ENCODE measurements at places on chromosomes 3 and 15.
A peak's percentile ranks its signal among the peaks of the same experiment; 100 is the strongest.

- DNase-seq, result no peak
Observed at GRCh38 chr15:34905047-34905446, 64.5 kb downstream of the AQR start.

DNA sequence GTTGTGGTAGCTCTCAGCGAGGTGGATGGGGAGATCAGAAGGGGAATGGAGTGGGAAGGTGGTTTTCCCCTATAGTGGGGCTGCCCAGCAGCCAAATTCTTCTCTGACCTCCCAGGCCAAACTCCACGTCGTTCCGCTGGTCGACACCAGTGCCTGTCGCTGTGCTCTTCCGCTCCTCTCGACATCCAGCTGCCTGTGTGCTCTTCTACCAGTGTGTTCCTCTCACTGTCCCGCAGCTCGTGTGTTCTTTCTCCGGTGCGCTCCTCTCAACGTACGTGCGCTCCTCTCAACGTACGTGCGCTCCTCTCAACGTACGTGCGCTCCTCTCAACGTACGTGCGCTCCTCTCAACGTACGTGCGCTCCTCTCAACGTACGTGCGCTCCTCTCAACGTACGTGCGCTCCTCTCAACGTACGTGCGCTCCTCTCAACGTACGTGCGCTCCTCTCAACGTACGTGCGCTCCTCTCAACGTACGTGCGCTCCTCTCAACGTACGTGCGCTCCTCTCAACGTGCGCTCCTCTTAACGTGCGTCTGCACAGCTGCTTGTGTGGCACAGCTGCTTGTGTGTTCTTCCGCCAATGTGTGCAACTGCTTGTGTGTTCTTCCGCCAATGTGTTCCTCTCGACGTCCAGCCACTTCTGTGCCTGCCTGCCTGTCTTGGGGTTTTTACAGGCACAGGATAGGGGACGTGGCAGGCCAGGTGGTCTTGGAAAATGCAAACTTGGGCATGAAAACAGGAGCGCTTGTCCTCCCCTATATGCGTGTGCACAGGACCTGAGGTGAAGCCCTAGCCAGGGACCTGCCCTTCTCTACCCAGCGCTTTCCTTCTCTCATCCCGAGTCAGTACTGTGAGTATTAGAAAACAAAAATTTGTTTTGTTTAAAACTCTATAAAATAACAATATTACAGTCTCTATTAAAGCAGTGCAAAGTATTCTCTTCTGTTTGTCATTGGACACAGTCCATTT, 991.1 kb downstream of the GBE1 start:
- DNase-seq, result peak; percentile 29

GRCh38 chr3:49492969-49493368, 22.9 kb downstream of the DAG1 start:
- no peak for DNase-seq

- DNase-seq, result no peak
Observed at GRCh38 chr15:86002444-86002843, 77.2 kb upstream of the AGBL1 start.

GRCh38 chr3:56958879-56959278, 101.6 kb upstream of the SPATA12 start:
- no peak for DNase-seq

DNA sequence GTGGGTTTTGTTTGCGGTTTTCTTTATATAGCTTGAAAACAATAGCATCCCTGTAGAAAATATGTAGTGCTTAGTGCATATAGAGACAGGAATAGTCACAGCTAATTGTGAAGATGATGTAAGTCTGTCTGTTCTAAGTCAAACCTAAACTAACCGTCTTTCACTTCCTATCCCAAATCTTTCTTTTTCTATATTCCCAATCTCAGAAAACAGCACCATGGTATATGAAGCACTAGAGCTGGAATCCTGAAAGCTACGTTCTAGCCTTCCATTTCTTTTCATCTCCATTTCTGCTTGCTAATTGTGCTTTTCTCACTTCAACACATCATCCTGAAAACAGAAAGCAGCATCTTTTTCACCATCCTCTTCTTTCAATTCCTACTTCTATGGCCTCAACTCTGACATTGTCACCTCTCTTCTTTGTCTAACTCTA, 1235.5 kb downstream of the ROBO2 start:
- DNase-seq, result no peak

DNA sequence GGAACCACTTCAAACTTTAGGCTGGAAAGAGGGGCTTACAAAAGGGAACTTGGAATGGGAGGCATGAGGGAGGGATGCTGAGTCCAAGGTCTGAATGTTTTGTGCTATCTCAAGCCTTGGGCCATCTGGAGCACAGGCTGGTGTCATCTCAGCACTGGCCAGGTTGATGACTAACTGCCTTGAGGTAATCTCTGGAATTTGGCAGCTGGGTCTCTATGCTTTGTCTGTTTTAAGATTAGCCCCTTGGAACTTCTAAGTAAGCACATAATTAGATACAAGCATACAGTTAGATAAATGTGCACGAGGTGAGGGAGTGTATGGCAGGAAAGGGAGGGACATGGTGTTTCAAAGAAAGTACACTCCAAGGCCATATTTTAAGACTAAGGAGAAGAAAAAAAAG, 252.4 kb upstream of the CCDC54 start:
- DNase-seq, result no peak

- DNase-seq, result no peak
Observed at GRCh38 chr3:134359121-134360010, 14.9 kb downstream of the AMOTL2 start.

GRCh38 chr3:123026565-123027291, 835 bp downstream of the SEMA5B start:
- no peak for DNase-seq

DNA sequence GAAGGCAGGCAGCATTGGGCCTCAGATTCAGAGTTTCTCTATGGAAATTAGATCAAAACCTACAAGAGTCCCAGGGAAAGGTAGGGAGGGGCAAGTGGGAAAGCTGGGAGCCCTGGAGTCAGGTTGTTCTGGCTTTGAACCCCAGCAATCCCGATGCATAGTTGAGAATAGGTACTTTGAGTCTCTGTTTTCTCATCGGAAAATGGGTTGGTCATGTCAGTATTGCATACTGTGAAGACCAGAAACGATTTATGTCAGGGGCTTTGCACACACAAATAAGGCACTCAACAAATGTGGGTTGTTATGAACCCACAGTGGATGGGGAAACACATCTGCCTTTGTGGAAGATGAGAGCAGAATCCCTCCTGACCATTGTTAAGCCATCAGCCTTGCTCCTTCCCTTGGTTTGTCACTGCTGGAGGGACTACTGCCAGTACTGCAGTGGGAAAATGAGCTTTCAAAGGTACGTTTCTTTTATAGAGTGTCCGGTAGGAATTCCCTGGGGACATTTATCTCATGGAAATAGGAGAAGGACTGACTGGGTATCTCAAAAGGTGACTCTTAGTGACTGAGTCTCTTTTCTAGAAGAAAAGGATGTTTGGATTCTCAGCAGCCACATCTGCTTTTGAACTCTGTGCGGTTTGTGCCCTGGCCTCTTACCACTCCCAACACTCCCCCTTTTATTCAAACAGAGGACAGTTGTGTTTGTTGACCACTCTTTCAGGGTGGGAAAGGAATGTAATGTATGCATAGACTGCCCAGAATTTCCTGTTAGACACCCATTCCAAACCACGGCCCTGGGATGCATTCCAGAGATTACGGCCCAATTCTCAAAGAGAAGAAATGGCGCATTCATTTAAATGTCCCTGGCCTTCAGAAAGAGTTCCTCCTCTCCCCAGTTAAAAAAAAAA, 54.6 kb upstream of the VILL start:
- DNase-seq, result no peak

- DNase-seq, result no peak
Observed at GRCh38 chr3:149368674-149369497, 8.6 kb downstream of the TM4SF1 start.

GRCh38 chr15:57340682-57341259, 35.5 kb upstream of the CGNL1 start:
- peak; percentile 51 for DNase-seq

GRCh38 chr3:43055806-43056770, 49.8 kb downstream of the POMGNT2 start:
- no peak for DNase-seq

GRCh38 chr3:98457543-98457942, 5.5 kb upstream of the OR5K1 start:
- no peak for DNase-seq

GRCh38 chr15:99425657-99426301, 140.0 kb upstream of the MEF2A start:
- no peak for DNase-seq

- peak; percentile 68 for DNase-seq
Observed at GRCh38 chr3:8970971-8971589, 7.8 kb upstream of the RAD18 start.

DNA sequence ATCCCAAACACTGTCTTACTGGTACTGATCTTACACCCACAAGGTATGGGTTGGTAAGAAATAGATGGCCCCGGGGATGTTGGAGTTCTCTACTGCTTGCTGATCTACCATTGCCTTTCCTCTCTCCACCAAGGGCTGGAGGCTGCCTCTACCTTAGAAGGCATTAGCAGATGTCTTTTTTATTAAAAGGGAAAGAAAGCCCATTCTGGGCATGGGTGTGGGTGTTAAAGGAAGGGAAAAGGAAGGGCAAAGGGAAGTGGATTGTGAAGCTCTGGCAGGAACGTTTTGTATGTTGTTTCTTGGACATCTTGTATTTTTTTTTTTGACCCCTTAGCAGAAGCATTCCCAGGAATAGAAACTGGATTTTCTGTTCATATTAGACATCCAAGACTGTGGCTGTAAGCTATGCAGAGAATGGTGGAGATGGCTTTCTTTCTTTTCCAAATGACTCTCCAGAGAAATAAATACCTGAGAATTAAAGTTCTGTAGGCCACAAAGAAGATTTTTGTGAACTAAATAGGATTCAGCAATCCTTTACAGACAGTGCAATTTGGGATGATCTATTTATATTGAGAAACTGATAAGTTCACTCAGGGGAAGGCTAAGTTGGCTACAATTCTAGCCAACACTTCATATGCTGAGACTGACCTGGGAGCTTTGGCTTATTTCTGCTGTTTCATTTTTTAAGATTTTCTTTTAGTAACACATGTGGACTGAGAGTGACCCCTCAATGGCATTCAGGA, 108.8 kb downstream of the TOP2B start:
- no peak for DNase-seq

GRCh38 chr3:190004656-190005055, 116.0 kb downstream of the P3H2 start:
- DNase-seq, result no peak

DNA sequence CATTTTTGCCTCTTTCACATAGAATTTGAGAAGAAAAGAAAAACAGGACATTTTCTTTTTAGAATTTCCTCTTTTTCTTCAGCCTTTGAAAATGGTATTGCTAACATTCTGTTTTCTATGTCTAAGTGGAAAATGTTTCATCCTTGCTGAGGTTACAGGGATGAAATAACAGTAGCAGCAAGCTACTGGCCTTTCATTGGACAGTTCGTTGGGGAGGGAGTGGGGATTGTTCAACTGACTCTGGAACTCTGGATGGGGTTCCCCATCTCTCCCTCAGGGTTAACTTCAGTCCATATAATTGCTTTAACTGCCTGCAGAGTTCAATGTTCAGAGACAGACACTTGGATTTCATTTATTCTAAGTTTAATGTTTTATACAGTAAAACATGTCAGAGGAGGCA, 346.0 kb downstream of the NLGN1 start:
- no peak for DNase-seq

GRCh38 chr3:100709842-100710260, 557 bp downstream of the TFG start:
- DNase-seq, result peak; percentile 74

GRCh38 chr3:160956785-160957184, 148.4 kb downstream of the B3GALNT1 start:
- peak; percentile 18 for DNase-seq

DNA sequence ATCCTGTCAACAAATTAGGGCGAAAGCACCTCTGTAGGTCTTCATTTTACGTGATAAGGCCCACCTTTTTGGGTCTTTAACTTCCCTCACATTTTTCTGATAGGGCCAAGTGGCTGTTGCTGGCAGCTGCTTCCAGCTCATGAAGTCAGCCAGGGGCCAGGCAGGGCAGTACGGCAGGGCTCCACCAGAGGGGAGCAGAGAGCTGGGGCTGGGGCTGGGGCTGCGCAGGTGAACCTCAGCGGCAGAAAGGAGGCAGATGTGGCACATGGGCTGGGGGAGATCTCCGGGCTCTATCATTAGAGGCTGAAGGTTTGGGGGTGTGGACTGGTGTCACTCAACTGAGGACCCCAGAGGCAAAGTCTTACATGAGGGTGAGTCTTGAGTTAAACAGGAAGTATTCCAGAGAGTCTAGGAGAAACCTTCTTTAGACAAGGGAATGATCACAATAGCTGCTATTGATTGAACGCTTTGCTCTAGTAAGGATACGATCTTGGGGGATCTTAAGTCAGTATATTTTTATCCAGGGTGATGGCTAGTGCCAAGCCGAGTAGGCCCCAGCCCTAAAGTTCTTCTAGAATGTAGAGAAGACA, 62.8 kb upstream of the MEX3B start:
- peak; percentile 78 for DNase-seq

- DNase-seq, result no peak
Observed at GRCh38 chr3:125386811-125387210, 11.7 kb upstream of the ZNF148 start.

DNA sequence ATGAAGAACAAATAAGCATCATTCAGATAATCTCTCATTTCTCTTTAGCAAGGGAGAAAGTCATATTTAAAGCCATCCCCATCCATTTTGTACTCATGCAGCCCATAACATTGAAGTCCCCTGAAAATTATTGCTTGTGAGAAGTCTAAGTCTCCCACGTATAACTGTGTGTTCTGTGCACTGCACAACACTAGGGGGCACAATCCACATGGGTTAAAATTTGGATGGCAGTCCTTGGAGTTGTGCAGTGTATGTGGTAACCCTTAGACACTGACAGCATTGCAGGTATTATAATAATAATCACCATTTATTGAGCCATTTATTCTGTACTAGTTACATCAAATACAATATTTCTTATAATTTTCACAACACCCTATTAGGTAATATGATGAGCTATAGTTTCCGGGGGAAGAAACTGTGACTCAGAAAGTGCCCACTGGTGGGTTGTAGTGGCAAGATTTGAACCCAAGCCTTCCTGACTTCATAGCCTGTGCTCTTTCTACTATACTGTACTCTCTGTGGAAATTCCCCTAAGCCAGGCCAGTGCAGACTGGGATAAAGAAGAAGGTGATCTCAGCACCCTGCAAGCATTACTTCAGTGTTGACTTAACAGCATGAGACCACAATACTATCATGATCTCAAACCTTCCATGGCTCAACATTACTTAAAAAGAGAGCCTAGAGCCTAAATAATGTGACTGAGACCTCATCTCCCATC, 15.7 kb downstream of the KCNAB1 start:
- peak; percentile 3 for DNase-seq

- DNase-seq, result no peak
Observed at GRCh38 chr3:168383573-168383972, 287.8 kb upstream of the GOLIM4 start.

DNA sequence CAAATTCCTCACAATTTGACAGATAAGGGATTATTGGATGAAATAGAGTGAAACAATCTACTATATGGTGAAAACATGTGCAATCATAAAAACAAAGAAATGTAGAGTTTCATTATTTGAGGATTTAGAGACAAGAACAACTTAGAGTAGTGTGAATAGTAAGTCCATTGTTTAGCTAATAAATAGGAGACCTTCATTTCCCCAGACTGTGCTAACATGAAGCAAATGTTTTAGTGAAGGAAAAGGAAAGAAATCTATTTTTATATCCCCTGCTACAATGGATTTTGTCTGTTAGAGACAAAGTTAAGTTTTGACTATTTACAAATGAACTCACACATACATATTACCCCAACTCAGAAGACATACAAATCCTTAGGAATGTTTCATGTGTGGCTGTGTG, 77.8 kb downstream of the EFL1 start:
- no peak for DNase-seq

GRCh38 chr3:189158034-189158433, 13.7 kb upstream of the TPRG1 start:
- no peak for DNase-seq

GRCh38 chr15:39919748-39920509, at the start of gene GPR176:
GPR176 (minus strand) TSS chr15:39920266; CDS start chr15:39920026, 240 bp downstream.
- peak; percentile 67 for DNase-seq

All from erythroblast (primary cell).